ENCODE measurements at places on chromosomes 1 and 21. TPM values are rescaled to one million over a fixed set of nuclear protein-coding genes. Genes with fewer than 3 reads are reported as not detected.
A peak's percentile ranks its signal among the peaks of the same experiment; 100 is the strongest.

DNA sequence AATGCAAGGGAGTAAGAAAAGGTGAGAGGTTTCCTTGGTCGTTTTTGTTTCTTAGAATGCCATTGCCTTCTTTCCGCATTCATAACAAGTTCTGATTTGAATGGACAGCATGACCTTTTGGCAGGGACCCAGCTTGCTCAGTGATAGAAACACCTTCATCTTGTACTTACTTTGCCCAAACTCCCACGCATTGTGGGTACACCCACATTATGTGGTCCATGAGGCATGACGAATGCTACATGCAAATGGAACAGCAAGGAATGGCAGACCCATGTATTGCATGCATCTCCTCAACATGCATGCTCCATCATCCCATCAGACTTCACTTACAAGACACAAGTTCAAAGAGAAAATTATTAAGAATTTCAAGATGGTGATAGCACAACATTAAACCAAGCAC, 102.8 kb downstream of the CDC7 start:
- no peak overlapping the region for H3K27ac ChIP-seq
- H3K27me3 ChIP-seq: peaks cover 3% of the 10 kb centered on the region
- no peaks in the 10 kb centered on the region for H3K4me1 ChIP-seq
- no peaks in the 10 kb centered on the region for H3K36me3 ChIP-seq

DNA sequence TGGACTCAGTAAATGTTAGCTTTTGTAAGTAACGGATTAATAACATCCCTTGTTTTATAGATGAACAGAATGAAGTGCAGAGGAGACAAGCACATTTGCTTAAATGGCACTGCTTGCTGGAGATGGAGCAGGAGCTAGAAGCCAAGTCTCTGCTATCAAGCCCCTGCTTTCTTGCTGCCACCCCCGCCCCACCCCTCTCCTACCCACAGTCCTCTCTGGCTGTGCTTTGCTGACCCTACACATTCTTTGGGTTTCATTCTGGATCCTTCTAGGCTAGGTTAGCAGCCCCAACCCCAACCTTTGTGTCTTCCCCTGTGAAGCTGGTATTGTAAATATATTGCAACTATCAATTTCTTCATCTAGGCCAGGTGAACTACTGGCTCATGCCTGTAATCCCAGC, 77.5 kb upstream of the CAPZB start:
- H3K4me1 ChIP-seq: peaks cover 12% of the 10 kb centered on the region
- H3K4me3 ChIP-seq: no peak overlapping the region
- no peak for DNase-seq
- no peaks in the 10 kb centered on the region for H3K36me3 ChIP-seq
- no peak overlapping the region for H3K27ac ChIP-seq

- H3K4me3 ChIP-seq: no peak overlapping the region
- no peaks in the 10 kb centered on the region for H3K27me3 ChIP-seq
- no peak for DNase-seq
- peaks cover 4% of the 10 kb centered on the region for H3K36me3 ChIP-seq
These were observed 327.1 kb downstream of the PBX1 start for GRCh38 chr1:164886101-164886500.

DNA sequence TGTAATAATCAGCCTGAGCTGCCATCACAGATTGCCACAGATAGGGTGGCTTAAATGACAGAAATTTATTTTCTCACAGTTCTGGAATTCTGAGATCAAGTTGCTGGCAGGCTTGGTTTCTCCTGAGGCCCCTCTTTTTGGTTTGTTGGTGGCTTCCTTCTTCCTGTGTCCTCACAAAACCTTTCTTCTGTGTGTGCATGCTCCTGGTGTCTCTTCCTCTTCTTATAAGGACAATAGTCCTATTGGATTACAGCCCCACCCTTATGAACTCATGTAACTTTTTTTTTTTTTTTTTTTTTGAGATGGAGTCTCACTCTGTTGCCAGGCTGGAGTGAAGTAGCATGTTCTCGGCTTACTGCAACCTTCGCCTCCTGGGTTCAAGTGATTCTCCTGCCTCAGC, 41.0 kb upstream of the F3 start:
- H3K27me3 ChIP-seq: peaks cover 30% of the 10 kb centered on the region
- no peak for DNase-seq
- H3K27ac ChIP-seq: no peak overlapping the region
- peaks cover 21% of the 10 kb centered on the region for H3K36me3 ChIP-seq
- no peaks in the 10 kb centered on the region for H3K4me1 ChIP-seq
- no peak overlapping the region for H3K4me3 ChIP-seq

DNA sequence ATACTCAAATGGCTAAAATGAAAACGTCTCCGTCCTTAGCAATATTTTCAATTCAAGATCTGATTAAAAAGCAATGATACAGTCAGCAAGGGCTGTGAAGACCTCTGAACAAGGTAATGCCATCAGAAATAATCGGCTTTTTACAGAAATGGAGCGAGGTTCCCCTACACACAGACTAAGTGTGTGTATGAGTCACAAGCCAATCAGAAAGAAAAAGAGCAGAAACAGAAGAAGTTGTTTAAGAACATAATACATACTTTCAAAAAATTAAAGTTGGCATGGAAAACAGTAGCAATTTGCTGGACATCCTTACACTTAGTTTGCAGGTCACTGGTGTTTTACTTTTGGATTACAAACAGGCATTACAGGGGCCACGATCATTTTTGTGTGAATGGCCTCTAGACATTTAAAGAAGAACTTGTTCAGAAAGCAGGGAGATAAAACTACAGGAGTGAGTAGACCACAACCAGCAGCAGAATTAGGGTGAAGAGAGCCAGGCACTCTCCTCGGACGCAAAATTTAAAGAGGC, 350.0 kb upstream of the RUNX1 start:
- H3K36me3 ChIP-seq: no peaks in the 10 kb centered on the region
- H3K27me3 ChIP-seq: no peaks in the 10 kb centered on the region
- no peak overlapping the region for H3K27ac ChIP-seq
- peak overlapping the region; percentile 1 for H3K4me3 ChIP-seq

- H3K27me3 ChIP-seq: no peaks in the 10 kb centered on the region
- no peaks in the 10 kb centered on the region for H3K36me3 ChIP-seq
These were observed 10.6 kb downstream of the EFCAB7 start for GRCh38 chr1:63533931-63534330.

DNA sequence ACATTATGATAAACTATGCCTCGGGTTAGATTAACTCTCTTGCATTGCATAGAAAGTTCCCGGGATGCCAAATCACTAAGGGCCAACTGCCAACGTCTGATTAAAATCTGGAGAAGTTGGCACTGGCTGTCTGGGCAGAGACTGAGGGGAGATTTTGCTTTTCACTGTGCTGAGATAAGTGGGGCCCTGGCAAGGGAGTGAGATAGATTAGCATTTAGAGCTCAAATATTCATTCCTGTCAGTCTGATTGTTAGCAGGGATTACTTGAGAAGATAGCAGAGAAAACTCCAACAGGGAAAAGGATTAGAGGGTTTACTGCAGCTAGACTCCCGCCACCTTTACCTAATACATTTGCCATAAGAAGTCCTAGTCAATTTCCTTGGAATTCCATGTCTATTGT, 714.1 kb upstream of the CHRM3 start:
- no peak overlapping the region for H3K4me3 ChIP-seq
- DNase-seq: no peak
- no peak overlapping the region for H3K27ac ChIP-seq
- H3K4me1 ChIP-seq: no peaks in the 10 kb centered on the region
- H3K27me3 ChIP-seq: no peaks in the 10 kb centered on the region
- no peaks in the 10 kb centered on the region for H3K36me3 ChIP-seq

GRCh38 chr1:203765029-203765837, at the start of gene LAX1:
TSS of gene LAX1 (plus strand) at chr1:203765183. CDS start at chr1:203765566, 383 bp downstream.
- no peaks in the 10 kb centered on the region for H3K27me3 ChIP-seq
- peaks cover 12% of the 10 kb centered on the region for H3K36me3 ChIP-seq
- peak within 1 kb of the TSS; percentile 94 for H3K27ac ChIP-seq
- H3K4me1 ChIP-seq: peaks cover 61% of the 10 kb centered on the region
- DNase-seq: peak; percentile 28
- peak within 1 kb of the TSS; percentile 91 for H3K4me3 ChIP-seq

DNA sequence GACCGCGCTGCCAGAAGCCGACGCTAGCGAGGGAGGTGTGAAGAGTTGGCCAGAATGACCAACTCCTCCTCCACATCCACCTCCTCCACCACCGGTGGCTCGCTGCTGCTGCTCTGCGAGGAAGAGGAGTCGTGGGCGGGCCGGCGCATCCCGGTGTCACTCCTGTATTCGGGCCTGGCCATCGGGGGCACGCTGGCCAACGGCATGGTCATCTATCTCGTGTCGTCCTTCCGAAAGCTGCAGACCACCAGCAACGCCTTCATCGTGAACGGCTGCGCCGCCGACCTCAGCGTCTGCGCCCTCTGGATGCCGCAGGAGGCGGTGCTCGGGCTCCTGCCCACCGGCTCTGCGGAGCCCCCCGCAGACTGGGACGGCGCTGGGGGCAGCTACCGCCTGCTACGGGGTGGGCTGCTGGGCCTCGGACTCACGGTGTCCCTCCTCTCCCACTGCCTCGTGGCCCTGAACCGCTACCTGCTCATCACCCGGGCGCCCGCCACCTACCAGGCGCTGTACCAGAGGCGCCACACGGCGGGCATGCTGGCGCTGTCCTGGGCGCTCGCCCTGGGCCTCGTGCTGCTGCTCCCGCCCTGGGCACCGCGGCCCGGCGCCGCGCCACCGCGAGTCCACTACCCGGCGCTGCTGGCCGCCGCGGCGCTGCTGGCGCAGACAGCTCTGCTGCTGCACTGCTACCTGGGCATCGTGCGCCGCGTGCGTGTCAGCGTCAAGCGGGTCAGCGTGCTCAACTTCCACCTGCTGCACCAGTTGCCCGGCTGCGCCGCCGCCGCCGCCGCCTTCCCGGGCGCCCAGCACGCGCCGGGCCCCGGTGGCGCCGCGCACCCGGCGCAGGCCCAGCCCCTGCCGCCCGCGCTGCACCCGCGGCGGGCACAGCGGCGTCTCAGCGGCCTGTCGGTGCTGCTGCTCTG, 1.2 kb downstream of the GPR88 start:
- peaks cover 46% of the 10 kb centered on the region for H3K27me3 ChIP-seq
- no peak overlapping the region for H3K27ac ChIP-seq
- DNase-seq: peak; percentile 12
- peak overlapping the region; percentile 77 for H3K4me3 ChIP-seq
- no peaks in the 10 kb centered on the region for H3K36me3 ChIP-seq

GRCh38 chr1:119966020-119966419, 69.7 kb upstream of the ADAM30 start:
- peaks cover 81% of the 10 kb centered on the region for H3K36me3 ChIP-seq
- H3K27me3 ChIP-seq: no peaks in the 10 kb centered on the region
- H3K4me3 ChIP-seq: no peak overlapping the region
- H3K27ac ChIP-seq: no peak overlapping the region
- DNase-seq: no peak
- peaks cover 10% of the 10 kb centered on the region for H3K4me1 ChIP-seq

DNA sequence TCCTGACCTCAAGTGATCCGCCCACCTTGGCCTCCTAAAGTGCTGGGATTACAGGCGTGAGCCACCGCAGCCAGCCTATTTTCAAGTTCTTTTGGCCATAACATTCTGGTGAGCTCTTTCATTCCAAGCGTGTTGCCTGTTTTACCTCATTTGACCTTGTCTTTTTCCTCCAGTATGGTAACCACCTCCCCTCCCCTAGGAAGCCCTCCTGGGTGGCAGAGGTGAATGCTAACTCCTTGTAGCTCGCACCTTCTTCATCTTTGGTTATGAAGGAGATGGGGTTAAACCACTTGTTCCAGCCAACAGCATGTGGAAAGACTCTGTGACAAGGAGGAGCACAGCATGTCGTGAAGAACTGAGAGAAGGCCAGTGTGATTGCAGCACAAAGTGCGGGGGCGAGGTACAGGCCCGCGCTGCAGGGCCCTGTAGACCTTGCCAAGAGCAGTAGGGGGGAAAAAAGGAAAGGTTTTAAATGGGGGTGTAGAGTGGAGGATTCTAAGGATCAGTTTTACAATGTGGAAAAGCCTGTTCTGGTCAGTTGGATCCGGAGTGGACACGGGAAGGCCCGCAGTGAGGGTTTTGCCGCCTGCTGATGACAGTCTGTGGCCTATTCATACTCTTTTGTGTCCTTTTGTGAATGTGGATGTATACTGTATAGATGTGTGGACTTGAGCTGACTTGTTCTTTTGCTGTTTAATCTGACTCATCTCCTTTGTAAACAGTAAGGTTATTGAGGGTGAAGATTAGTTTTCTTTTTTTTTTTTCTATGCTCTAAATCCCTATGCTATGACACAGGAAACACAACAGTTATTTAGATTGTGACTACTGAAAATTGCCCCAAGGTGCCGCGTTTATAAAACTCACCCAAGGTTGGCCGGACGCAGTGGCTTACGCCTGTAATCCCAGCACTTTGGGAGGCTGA, 7.5 kb upstream of the ZNF436 start:
- no peak overlapping the region for H3K27ac ChIP-seq
- no peaks in the 10 kb centered on the region for H3K27me3 ChIP-seq
- no peaks in the 10 kb centered on the region for H3K4me1 ChIP-seq
- H3K36me3 ChIP-seq: no peaks in the 10 kb centered on the region
- no peak overlapping the region for H3K4me3 ChIP-seq

- H3K4me1 ChIP-seq: peaks cover 8% of the 10 kb centered on the region
- no peak for DNase-seq
- H3K4me3 ChIP-seq: no peak overlapping the region
These were observed 17.4 kb upstream of the KANK4 start for GRCh38 chr1:62336638-62336994.

DNA sequence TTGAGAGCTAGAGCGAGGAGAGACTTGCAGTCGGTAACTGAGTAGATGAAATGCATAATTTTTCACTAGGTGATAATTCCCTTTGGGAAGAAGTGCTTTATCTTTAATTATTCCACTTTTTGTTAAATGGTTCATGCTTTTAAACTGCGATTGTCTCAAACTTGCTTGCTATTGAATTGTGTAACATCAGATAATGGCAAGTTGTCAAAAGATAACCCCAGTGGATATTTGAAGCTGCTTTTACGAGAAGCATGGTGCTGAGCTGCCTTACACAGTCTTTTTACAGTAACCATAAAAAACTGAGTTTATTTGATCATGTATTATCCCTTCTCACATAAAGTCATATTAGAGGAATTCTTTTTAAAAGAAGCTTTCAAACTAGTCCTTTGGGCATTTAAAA, 30.2 kb downstream of the TMEM50B start:
- H3K36me3 ChIP-seq: peaks cover 66% of the 10 kb centered on the region
- H3K4me3 ChIP-seq: no peak overlapping the region
- H3K4me1 ChIP-seq: peaks cover 5% of the 10 kb centered on the region
- H3K27ac ChIP-seq: no peak overlapping the region
- DNase-seq: no peak
- H3K27me3 ChIP-seq: no peaks in the 10 kb centered on the region

Gene APOBEC4
- not detected for polyA plus RNA-seq

Gene CNR2
- 0.57 TPM for polyA plus RNA-seq

Gene MXRA8
- polyA plus RNA-seq: 7.4 TPM

Gene COL8A2
- polyA plus RNA-seq: 0.22 TPM

Gene HAO2
- not detected for polyA plus RNA-seq

Gene MAGOH
- 116 TPM for polyA plus RNA-seq

Gene TMEM125
- polyA plus RNA-seq: 0.33 TPM

Data from naive thymus-derived CD8-positive, alpha-beta T cell (primary cell).